ENCODE measurements at places on chromosomes 2 and 18.

DNA sequence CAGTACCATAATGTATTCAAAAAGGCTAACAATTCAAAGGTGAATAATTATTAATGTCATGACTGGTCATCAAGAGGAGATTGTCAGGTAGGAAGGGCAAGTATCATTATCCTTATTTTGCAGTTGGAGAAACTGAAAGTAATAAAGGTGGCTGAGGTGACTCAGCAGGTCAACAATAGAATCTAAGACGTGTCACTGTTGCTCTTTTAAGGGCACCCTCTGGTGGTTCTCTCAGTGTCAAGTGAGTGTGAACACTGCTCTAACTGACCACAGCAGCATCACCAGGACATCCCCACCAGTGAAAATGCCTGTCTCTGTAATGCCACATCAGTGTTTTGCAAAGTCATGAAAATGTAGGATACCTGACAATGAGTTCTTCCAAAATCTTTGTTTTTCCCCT is 69.7 kb downstream of the DCC start:
- no peak for DNase-seq

GRCh38 chr2:135996304-135996703 is 10.9 kb upstream of the DARS1 start:
- DNase-seq: no peak

GRCh38 chr2:226087505-226088365 is 688.2 kb downstream of the NYAP2 start:
- no peak for DNase-seq

DNA sequence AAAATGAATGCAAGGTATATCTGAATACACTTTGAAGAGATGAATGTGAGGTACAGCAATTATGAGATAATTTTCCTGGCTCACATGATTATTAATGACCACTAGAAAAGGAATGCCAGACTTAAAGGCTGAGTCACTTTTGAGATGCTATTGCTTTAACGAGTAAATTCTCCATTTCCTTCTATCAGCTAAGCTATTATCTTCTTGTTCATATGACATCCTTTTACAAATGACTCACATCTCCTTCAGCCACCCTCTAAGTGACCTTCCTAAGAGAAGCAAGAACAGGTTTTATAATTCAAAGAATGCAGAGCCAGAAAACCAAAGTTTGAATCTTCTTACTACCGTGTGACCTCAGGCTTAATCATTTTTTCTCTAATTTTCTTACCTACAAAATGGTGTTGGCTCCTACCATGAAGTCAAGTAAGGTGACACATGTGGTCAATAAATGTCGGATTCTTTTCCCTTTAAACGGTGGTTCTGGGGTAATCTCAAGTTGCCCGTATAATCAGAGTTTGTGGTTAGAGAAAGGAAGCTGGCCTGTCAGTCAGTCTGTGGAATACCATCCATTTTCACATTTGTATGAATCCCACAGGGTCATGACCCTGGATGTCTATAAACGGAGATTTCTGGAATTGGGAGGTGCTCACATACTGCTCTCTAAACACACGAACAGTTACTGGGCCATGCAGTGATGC is 184.0 kb upstream of the PID1 start:
- no peak for DNase-seq

DNA sequence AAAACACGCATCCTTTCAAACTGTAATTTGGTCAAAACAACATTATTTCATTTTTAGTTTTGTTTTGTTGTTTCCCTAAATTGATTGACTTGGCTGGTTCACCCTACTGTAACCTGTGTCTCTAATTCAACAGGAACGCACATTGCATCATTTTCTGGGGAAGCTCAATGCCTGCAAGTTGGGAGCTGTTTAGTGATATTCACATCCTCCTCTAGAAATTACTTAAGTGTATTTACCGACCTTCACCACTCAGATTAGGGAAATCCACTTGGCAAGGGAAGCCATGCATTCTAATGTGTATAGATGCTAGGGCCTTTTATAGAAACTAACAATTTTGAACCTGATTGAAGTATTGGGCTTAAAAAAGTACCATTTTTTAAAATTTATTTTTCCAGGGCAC is 7.3 kb upstream of the TPO start:
- DNase-seq: no peak

DNA sequence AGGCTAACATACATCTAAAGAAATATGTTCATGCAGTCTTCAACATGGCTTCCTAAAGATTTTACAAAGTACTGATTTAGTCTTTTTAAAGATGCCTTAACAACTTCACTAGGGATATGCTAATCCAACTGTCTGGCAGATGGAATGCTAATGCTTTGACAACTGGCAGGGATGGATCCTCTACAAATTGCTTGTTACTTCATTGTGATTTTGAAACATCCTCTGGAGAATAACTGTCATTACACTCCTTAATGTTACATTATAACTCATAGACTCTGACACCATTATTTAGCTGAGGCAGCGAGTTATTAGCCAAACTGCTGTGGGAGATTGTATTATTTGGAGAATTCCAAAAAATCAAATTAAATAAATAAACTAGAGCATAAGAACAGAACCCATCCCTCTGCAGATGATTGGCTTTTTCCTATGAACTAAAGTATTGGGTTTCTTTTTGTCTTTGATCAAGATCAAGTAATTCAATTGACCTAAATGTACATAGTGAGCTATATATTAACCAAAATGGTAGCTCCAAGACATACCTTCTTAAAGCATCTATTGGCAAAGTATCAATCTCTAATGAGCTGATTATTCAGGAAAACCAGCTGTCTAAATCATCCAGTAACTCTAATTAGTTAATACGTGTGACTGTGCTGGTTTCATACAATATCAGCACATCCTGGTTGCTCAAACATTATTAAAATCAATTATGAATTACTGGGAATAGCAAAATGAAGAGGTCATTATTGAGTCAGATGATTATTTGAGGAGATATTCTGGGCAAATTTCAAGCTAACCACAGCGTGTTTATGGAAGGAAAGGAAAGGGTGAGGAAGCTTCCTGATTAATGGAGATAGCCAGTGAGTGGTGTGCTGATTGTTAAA is 321.3 kb upstream of the TFPI start:
- DNase-seq: no peak

DNA sequence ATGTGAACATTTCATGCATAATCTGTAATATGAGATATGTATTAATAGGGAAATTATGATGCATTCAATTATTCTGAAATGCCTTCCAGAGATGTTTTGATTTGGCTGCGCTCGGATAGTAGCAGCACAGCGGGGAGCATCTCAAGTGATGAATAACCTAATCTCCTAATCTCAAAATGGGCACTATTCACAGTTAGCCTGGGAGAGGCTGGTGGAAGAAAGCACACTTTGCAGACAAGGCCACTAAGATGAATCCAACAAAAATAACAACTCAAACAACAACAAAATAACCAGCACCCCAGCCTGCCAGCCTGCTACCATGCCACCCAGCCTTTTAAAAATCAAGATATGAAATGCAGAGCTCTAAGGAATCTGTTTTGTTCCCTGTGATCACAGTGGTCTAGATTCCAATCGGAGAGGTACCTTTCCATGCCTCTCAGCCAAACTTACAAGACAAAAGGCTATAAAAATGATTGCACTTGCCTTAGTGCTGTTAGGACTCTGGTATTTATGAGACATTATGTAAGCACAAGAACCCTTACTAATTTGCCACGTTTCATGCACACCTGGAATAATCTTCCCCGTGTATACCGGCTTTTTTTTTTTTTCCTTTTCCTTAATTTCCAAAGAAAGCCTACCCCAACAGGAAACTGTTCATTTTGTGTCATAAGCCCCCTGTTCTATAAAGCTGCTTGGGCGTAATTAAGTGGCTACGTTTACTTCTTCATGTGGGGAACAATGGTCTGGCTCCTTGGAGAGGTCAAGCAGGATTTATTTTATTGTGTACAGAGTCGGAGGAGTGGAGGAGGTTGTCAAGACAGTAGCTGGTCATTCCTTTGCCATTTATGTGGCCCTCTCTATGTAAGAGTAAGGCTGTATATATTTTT is 526.9 kb upstream of the FANCL start:
- DNase-seq: no peak
